ENCODE measurements at places on chromosomes 4 and X. TPM values are rescaled to one million over a fixed set of nuclear protein-coding genes. Genes with fewer than 3 reads are reported as not detected.

The GC gene
- not detected for total RNA-seq

The EGF gene
- 0.13 TPM for total RNA-seq

The UGT2B10 gene
- total RNA-seq, result not detected

The DYNLT3 gene
- total RNA-seq, result 63.1 TPM

The MTMR1 gene
- total RNA-seq, result 14.4 TPM

The CT45A3 gene
- total RNA-seq, result not detected

The NPY5R gene
- 2.9 TPM for total RNA-seq

The SLC25A14 gene
- 10.8 TPM for total RNA-seq

The GATA1 gene
- not detected for total RNA-seq

The SUPT20HL1 gene
- total RNA-seq, result under 0.01 TPM

The P2RY10 gene
- total RNA-seq, result not detected
